Suppressor macrophage (primary cell): ENCODE measurements at places on chromosomes 3 and 15.

DNA sequence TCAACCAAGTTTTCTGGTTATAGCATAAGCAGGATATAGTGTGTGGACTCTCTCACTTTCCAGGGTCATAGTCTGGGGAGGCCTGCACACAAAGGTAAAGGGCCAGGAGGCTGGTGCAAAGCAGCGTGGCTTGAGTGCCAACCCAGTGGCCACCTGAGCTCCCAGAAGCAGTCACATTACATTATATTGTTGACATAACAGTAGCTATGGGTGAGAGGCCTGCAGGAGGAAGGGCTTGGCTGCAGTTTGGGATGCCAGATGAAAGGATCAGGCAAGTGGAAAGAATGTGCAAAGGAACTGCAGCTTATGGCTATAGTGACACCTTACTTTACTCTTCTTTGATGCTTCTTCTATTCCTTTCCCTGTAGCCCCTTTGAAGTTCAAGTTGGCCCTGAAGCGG lies 96.5 kb downstream of the FLNB start:
- no peak for DNase-seq

DNA sequence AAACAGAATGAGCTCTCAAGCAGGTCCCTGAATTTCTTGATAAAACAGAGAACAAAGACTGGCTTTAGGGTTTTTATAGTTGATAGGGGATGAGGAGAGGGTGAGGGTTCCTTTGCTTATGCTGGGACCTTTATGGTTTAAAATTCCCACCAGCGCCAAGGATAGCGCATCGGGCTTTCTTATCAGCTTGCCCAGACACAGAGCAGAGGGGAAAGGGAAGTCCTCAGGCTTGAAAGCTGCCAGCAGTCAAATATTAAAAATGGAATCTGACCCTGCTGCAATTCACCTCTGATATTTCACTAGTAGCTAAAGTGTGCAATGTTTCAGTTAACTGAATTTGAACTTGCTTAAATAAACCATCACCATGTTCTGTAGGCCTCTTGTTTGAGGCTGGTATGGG lies 55.0 kb upstream of the EPHA3 start:
- no peak for DNase-seq

DNA sequence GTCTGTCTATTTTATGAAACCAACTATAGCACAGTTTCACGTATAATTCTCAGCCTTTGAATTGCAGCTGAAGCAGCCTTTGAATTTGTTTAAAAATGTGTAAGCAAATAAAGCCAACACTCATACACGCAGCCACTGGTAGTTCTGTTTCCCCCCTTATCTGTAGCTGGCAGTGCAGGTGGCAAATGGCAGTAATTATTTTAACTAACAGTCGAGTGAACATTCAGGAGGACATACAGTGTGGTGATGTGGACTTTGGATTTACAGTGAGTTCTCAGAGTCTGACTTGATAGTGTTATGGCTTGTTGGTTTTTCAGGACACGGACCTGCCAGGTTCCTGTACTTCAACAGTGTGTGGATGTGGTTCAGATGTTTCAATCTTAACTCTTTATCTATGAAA lies 64.0 kb upstream of the SKOR1 start:
- no peak for DNase-seq

- no peak for DNase-seq
These were observed 399.9 kb downstream of the PDCD6IP start for GRCh38 chr3:34198309-34198708.

DNA sequence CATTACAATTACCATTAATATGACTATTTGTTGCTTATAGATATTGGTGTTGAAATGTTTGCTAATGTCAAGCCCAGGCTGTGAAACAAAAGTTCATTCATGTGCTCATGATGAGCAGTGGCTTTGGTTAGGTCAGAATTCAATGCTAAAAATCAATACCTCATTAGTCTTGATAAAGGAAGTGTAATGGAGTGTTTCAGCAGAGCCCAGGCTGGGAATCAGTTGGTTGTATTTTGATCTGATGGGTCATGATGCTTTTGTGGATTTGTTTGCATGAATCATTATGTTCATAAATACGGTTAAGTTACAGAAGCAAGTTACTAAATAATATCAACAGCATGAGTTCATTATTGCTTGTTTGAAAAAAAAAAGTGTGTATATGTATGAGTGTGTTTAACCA lies 13.6 kb upstream of the ZNF774 start:
- no peak for DNase-seq

DNA sequence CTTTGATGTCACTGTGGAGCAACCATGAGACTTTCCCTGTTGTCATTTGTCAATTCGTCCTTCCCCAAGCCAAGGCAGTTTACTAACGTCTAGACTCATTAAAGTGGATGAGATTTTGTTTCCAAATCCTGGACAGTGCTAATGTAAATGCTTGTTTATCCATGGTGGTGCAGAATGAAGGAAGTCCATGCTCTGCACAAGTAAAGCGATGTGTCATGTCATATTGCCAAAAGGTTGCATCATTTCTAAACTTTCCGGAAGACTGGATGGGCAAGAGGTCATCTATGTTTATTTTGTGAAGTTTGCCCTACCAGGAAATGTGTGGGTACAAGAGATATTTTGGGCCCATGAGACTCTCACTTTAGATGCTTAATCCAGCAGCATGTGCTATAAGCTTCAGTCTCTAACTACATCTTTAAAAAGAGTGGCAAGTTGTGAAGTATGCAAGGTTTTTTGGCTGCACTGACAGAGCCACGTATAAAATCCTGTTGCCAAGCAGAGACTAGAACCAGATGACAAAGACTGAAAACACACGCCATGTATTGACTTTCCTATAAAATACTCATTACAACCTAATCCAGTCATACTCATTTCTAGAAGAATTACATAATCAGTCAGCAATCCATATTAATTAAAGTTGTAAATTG lies 72.1 kb upstream of the FNDC3B start:
- peak; percentile 93 for DNase-seq

GRCh38 chr3:139456386-139456785 lies 19.9 kb downstream of the RBP2 start:
- no peak for DNase-seq

DNA sequence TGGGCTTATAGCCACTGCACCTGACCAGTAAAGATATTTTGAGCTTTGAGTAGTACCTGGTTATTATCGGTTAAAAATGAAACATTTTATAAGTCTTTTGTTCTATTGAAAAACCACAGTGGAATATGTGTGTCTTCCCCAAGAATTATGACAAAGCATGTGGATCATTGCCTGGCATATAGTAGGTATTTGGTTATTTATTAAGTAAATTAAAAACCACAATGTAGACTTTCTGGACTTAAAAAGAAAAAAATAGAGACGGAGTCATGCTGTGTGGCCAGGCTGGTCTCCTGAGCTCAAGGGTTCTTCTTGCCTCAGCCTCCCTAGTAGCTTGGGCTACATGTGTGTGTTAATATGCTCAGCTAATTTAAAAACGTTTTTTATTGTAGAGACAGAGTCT lies 43.5 kb downstream of the UBE2E2 start:
- no peak for DNase-seq

- no peak for DNase-seq
These were observed 73.9 kb downstream of the LSM3 start for GRCh38 chr3:14252321-14253021.

DNA sequence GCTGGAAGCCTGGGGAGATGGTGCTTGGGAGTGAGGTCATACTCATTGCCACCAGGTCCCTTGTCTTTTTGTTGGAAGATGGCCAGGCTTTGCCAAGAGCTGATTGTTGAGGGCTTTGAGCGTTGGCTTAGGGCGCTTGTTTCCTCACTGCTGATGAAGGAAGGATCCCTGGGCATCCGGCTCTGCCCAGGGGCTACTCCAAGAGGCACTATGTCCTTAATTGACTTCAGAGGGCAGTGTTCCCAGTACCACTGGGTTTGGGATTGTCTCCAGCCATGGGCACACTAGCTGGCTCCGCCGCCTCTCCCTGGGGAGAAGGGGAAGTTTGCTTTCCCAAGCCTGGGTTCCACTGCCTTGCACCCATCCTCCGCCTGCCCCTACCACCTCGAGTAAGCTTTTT lies 57.2 kb upstream of the RGMA start:
- no peak for DNase-seq

DNA sequence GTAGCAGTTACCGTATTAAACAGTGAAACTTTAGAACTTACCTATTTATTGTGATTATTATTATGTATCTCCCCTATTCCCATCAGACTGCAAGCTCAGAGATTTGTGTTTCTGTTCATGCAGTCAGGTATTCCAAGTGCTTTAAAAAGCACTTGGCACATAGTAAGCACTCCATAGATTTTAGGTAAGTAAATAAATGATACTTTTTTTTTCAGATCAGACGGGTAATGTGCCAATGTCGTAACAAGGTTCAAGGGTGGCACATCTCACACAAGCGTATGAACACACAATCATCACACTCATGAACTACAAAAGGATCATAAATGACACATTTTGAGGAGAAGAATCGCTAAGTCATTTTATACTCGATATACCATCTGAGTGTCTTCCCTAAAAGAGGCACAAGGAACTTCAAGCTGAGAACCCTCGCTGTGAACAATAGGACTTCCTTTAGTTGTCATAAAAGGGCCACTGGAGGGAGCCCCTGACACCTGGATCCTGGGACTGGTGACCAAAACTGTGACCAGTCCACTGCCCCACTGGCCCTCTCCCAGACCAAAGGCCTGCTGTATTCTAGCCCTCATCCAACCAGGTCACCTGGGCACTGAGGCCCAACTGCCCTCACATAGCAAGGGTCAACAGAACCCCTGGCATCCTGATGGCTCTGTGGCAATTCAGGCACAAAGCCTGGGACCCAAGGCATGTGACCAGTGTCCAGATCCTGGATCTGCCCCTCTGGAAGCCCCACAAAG lies 32.1 kb downstream of the KIF9 start:
- peak; percentile 77 for DNase-seq

GRCh38 chr15:34434627-34435305 lies 2.8 kb downstream of the GOLGA8A start:
- no peak for DNase-seq

GRCh38 chr3:48696601-48697000 lies 10.9 kb upstream of the NCKIPSD start:
- no peak for DNase-seq

GRCh38 chr3:157182879-157183278 lies 22.9 kb upstream of the CCNL1 start:
- DNase-seq = no peak

DNA sequence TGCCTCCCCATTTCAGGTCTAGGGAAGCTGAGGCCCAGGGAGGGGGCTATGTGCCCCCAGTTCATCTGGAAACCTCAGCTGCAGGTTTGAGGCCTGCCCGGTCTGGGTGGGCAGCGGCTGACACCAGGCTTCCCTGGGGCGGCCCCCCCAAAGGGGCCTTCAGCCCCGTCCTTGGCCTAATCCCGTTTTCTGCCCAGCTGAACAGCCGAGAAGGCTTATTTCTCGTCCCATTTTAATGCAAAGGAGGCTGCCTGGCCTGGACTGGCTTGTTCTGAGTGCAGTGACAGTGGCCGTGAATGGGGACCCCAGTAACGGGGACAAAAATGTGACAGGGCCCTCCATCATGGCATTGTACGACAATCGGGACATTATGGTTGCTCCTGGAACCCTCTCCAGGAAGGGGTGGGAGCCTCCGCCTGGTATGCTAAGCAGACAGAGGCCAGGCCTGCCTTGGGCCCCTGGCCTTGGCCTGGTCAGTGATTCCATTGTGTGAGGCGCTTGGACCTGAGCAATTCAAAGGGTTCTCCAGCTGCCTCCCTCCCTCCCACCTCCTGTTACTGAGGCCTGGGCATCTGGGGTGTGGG lies 93.9 kb downstream of the WNT7A start:
- no peak for DNase-seq

- peak; percentile 91 for DNase-seq
These were observed 93.0 kb upstream of the IGSF10 start for GRCh38 chr3:151553888-151554287.
